ENCODE measurements at places on chromosomes 3 and 15.

DNA sequence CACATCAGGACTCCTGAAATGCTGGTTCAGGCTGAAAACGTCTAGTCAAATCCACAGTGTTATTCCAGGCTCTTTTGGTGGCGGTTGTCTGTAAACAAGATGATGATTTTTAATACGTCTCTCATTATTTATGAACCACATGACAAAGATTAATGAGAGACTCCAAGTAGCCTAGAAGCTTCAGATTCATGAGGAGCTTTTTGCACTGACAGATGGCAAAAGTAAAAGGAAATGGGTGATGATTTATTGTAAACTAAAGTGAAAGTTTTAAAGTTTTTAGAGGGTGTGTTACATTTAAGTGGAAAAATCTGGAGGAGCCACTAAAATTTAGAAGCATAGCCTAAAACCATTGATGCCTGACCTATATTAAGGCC lies 77.0 kb downstream of the BBX start:
- DNase-seq: no peak

DNA sequence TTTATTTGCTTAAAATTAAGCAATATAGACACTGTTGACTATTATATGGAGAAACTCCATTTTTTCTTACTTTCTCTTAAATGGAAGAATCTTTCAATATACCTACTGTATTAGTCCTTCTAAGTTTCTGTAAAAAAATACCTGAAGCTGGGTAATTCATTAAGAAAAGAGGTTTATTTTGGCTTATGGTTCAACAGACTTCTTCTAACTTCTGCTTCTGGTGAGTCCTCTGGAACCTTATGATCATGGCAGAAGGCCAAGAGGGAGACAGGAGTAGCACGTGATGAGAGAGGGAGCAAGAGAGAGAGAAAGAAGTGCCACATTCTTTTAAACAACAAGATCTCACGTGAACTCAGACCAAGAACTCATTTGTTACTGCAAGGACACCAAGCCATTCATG lies 573.3 kb downstream of the MCTP2 start:
- no peak for DNase-seq

- no peak for DNase-seq
Observed at GRCh38 chr3:110323349-110323748, 748.3 kb upstream of the NECTIN3 start.

DNA sequence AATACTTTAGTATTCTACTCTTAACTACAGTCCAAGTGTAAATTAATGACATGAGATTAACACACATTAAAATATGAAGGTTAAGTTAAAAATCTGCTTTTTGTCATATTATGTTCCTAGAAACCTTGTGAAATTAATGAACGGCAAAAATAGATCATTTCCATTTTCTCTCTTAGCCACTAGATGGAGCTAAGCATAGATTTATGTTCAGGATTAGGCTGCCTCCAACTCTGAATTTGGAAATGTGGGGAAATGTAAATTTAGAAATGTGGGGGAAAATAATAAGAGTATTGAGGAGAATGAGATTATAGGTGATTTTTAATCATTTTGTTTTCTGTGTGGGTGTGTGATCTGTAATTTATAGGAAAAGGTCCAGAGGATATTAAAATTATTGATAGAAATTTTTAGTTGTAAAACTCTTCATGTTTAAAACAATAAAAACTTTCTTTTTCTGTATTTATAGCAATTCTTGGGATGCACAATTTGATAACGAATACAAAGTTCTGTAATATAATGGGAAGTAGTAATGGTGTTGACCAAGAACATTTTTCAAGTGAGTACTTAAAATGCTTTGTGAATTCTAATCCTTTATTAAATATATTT lies 59.2 kb downstream of the TMOD3 start:
- no peak for DNase-seq

- DNase-seq: no peak
Observed at GRCh38 chr3:125512135-125512920, 7.7 kb downstream of the SNX4 start.

- DNase-seq: no peak
Observed at GRCh38 chr3:66577426-66578203, 76.8 kb upstream of the LRIG1 start.

DNA sequence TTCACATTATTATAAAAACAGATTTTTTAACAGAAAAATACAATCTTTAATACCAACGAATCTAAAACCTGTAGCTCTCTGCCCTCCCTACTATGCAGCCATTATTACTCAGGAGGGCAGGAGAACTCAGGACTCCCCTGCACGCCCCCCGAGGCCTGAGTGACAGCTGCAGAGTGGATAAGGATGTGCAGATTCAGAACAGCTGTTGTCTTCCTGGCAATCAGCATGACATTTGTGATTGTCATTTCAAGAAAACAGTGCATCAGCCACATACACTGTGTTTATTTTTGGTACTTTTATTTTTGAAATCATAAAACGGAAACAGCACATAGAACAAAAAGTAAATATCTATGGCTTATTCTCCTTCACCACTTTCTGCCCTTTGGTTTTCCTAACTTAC lies 450.8 kb downstream of the OCA2 start:
- DNase-seq: no peak

- no peak for DNase-seq
Observed at GRCh38 chr3:12719541-12719940, 39.5 kb downstream of the TMEM40 start.

- no peak for DNase-seq
Observed at GRCh38 chr3:174310475-174310983, 548.6 kb upstream of the NAALADL2 start.

DNA sequence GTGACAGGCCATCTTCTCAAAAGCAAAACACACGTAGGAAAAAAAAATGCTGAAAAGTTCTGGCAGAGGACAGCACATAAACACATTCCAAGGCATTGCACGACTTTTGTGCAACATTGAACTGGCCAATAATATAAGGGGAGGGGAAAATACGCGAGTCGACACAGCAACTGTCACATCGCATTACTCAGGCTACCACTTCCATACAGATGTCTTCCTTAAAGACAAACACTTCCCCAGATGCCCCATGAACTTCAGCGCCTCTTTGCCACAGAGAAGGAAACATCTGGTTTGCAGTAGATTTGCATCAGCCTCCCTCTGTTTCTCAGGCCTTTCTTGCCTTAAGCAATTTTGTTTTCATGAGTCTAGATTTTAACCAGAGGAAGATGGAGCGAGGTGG lies 144.4 kb upstream of the IGF1R start:
- DNase-seq: no peak

GRCh38 chr3:125087768-125088391 lies 32.1 kb upstream of the HEG1 start:
- DNase-seq: no peak

All from activated CD8-positive, alpha-beta memory T cell treated with anti-CD3 and anti-CD28 coated beads for 4 hours (primary cell).